ENCODE measurements at places on chromosomes 13 and 19. TPM values are rescaled to one million over a fixed set of nuclear protein-coding genes. Genes with fewer than 3 reads are reported as not detected.

DNA sequence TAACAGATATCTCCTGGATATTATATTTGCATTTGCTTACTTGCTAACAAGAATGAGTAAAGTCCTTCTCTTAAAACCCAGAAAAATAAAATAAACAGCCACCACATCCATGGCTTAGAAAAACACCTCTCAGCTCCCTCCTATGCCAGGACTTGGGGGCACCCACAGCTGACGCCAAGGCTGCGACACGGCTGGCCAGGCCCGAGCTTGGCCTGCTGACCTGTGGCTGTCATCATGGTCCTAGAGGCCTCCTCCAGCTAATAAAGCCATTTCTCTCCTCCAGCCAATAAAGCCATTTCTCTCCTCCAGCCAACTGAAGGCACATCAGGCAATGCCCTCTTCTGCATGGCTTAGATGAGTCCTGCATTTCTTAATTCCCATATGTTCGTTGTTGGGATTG, 20.9 kb downstream of the C19orf12 start:
- DNase-seq = no peak

- no peak for DNase-seq
Observed at GRCh38 chr13:85995788-85996418, 196.7 kb upstream of the SLITRK6 start.

DNA sequence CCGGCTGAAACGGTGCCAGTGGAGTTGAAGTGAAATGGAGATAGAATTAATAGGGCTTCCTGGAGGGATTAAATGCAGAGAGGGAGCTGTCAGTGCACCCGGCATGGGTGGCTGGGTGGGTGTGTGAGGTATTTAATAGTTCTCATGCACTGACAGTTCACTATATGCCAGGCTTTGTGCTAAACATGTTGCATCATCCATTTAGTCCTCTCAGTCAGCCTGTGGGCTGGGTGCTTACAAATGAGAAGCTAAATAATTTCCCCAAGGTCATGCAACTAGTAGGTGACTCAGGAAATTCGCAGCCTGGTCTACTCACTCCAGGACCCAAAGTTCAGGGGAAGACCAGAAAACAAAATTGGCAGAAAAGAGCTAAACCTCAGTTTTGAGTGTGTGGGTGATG, 63.5 kb upstream of the SPATA13 start:
- no peak for DNase-seq

DNA sequence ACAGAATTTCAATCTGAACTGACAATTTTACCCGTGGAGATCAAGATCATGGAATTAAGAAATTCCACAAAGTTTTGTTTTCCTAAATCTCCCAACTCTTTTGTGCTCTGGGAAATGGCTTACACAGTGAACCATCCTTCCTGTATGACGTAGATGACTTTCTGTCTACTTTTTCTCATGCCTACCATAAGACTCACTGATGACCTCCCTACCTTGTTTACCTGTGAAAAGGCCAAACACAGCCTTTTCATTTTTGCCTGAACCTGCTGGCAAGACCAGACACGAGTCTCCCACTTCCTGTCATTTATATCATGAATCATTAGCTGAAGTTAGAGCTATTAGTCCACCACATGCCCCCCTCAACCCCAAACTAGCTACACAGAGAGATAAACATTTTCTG, 4.6 kb upstream of the KBTBD6 start:
- no peak for DNase-seq

- DNase-seq = no peak
Observed at GRCh38 chr13:39105110-39105509, 66.9 kb downstream of the NHLRC3 start.

GRCh38 chr19:22263121-22263520, 23.1 kb upstream of the ZNF729 start:
- DNase-seq = no peak

DNA sequence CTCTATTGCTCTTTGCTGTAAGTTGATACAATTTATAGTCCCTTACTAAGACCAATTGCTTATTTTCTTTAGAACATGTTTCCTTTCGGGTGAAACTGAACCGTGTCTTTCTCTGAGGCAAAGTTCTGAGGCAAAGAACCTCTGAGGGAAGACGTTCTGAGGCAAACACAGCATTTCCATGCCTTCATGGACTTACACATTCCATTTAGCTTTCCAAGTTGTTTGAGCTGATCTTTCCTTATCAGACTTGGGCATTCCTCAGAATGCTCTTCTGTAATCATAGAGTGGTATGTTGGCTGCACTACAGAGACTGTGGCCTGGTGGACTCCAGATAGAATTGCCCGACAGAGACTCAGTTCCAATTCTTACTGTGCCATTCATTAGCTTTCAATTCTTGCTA, 579.1 kb downstream of the KCTD12 start:
- no peak for DNase-seq

- DNase-seq = no peak
Observed at GRCh38 chr13:113786262-113786841, 27.3 kb downstream of the TMEM255B start.

- DNase-seq = peak; percentile 35
Observed at GRCh38 chr19:58054901-58055874, 3.9 kb upstream of the ZNF135 start.

DNA sequence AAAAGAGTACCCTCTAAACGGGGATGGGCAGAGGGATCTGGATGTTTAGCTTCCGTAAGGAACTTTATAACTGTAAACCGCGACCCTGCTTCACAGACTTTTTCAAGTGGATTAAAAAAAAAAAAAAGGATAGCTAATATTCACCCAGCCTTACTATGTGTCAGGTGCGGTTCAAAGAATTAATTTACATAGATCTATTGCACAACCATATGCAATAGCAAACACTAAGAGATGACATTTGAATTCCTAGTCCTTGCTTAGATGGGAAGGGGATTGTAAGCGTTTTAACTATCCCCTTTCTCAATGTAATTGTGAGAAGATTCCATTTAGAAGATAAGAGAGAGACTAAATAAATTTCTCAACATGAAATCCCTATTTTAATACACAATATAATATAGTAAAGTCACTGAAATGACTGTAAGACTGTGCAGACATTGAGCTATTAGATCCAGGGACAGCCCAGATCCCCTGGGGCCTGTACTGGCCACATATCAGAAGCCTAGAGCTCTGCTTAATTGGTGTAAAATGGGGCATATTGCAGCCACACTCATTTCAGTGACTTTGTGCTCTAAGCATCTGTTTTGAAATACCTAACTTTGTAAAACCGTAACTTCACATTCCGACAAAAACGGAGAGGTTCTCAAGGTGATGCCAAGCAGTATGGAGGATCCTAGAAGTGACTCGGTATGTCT, 13.6 kb downstream of the LATS2 start:
- DNase-seq = no peak

GRCh38 chr13:109154966-109155761, 525.8 kb downstream of the MYO16 start:
- no peak for DNase-seq

GRCh38 chr13:29362849-29363604, 232.5 kb downstream of the SLC7A1 start:
- DNase-seq = no peak

- no peak for DNase-seq
Observed at GRCh38 chr13:98752467-98753290, at the start of gene SLC15A1. Gene SLC15A1, minus strand, starts transcription at chr13:98752672. Its CDS starts 74 bp downstream, at chr13:98752598.

- no peak for DNase-seq
Observed at GRCh38 chr13:112875627-112876026, 93.4 kb upstream of the MCF2L start.

DNA sequence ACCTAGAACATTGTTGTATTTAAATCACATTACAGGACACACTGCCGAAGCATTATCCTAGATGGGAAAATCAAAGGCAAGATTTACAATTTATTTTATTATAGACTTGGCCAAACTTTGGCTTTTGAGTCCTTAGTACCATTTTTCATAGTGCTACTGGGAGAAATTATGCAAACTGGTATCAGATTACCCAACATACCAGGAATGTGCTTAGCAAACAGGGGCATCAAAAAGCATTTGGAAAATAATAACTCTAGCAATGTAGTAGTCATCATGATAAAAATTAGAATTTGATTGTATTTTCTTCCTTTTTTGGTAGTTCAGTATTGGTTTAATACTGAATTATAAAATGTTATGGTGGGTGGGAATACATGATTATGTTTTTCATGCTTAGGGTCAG, 34.0 kb downstream of the GPC6 start:
- no peak for DNase-seq

DNA sequence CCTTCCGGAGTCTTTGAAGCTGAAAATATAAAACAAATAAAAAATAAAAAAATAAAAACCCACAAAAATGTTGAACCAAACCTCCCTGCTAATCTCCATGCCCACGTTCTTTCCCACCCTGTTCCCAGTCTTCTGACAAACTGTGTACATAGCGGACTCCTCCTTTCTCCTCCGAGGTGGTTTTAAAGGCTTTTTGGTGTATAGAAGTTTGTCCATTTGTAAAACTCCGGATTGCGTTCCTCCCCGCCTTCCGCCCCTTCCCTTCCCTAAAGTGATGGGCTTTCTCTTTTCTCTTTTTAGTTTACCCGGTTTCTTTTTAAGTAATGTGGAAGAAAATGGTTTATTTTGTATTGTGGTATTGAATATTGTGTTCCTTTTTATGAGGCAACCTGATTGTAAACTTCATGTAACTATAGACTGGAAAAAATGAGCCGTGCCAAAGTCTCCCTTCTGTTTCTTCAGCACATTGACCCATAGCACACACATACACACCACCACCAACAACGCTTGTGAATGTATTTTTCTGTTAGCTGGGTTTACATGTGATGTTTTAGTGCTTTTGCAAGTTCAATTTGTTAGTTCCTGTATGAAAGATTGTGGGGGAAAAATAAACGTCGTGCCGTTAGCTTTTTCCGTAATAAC, 4.4 kb downstream of the ZIC2 start:
- no peak for DNase-seq

- no peak for DNase-seq
Observed at GRCh38 chr19:6677883-6678689, 8.1 kb upstream of the TNFSF14 start.

DNA sequence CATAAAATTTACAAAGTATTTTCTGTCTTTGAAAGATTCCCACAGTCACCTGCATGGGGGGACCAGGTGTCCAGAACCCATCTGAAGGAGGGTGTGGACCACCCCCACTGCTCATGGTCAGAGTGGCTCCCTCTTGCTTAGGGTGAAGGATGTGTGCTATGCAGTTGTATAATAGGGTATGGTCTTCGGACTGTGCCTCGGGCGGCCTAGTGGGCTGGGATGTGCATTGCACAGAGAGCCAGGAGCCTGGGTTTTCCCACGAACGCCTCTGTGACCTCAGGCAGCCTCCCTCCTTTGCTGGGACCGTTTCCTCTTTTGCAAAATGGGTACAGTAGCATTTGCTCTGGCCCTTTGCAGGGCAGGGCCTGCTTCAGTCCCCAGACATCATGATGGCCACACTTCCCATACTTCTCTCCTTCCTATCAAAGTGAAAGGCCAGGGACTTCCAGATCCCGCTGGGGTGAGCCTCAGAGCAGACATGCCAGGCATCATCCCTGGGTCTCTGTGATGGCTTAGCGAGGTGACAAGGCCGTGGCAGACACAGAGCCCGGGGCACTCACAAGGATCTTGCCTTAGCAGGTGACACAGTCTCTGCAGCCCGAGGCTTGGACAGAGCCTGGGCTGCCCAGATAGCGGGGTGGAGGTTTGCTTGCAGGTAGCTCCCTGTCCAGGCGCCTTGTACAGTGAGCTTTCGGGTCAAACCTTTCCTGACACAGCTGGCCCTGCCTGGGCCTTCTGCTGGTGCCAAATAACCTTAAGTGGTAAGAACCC, 59.4 kb upstream of the ZNF536 start:
- DNase-seq = no peak

DNA sequence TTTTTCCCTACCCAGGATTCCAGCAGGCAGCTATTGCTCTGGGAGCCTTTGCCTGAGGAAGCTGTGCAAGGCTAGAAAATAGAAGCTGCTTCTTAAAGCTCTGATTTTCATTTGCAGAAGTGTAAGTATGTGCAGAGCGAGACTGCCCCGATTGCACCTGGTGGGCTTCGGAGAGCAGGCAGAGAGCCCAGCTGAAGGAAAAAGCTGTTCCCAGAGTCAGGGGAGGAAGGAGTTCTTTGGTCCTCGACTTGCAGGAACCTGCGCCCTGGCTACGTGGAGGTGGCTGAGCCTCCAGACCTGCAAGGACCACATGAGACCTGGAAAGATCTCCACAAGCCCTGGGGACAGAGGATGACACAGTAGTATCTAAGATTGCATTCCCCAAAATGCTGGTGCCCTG, 235.0 kb upstream of the ARGLU1 start:
- DNase-seq = no peak

DNA sequence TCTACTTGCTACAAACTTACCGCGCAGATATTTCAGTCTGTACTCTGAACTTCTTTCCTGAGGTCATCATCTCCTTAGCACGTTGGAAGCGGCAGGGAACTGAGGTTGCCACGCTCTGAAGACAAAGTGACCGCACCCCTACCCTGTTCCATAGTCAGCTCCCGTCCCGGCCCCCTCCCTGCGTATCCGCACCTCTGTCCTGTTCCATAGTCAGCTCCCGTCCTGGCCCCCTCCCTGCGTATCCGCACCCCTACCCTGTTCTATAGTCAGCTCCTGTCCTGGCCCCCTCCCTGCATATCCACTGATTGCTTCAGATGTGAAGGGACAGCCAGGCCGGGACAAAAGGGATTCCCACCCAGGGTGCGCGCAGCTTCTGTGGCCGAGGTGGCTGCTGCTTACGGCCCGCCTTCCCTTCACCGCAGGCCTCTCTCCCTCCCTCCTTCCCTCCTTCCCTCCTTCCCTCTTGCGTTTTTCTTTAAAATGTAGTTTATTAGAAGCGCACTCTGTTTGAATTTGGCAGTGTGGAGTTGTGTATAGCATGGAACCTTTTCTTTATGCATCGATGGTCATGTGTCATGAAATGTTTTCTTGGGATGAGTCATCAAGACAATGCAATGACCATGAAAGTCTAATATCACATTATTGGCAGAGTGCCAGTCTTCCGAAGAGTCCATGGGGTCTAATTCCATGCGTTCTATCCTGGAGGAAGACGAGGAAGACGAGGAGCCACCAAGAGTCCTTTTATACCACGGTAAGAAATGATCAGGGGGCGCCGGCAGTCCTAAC, 21.9 kb upstream of the NDUFS7 start:
- DNase-seq = no peak

DNA sequence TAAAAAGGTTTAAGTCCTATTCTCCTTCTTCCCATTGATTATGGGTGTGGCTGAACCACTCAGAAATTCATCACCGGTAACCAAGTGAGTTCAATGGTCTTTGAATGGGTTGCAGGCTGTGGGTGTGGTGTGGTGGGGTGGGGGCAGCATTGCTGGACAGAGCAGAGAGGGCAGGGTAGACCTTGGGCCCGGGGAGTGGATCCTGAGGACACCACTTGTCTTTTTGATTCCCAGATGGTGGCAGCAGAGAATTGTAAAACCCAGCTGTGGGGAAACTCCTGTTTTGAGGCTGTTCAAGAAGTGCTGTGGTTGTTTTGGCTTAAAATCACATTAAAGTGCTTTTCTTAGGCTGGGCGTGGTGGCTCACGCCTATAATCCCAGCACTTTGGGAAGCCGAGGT, 45.8 kb upstream of the RGCC start:
- no peak for DNase-seq

Gene CASP14
- total RNA-seq = not detected

Gene CEACAM3
- total RNA-seq = not detected

Gene AKAP11
- total RNA-seq = 27.5 TPM

Gene IQCN
- 10.8 TPM for total RNA-seq

Gene TNPO2
- 105 TPM for total RNA-seq

Gene DCLK1
- 8.3 TPM for total RNA-seq

Gene MICOS13
- total RNA-seq = 38.3 TPM

Gene AKT2
- 160 TPM for total RNA-seq

Gene TOMM40
- 29.5 TPM for total RNA-seq

Gene ITGBL1
- 2.2 TPM for total RNA-seq

Gene HSPB6
- total RNA-seq = 241 TPM

Gene ZNF563
- 6.7 TPM for total RNA-seq

Gene TEX101
- total RNA-seq = not detected
